HT-29 (cell line): ENCODE measurements at places on chromosomes 5 and 9.

- peak; percentile 89 for DNase-seq
Observed at GRCh38 chr5:1112596-1113331, 901 bp upstream of the SLC12A7 start.

DNA sequence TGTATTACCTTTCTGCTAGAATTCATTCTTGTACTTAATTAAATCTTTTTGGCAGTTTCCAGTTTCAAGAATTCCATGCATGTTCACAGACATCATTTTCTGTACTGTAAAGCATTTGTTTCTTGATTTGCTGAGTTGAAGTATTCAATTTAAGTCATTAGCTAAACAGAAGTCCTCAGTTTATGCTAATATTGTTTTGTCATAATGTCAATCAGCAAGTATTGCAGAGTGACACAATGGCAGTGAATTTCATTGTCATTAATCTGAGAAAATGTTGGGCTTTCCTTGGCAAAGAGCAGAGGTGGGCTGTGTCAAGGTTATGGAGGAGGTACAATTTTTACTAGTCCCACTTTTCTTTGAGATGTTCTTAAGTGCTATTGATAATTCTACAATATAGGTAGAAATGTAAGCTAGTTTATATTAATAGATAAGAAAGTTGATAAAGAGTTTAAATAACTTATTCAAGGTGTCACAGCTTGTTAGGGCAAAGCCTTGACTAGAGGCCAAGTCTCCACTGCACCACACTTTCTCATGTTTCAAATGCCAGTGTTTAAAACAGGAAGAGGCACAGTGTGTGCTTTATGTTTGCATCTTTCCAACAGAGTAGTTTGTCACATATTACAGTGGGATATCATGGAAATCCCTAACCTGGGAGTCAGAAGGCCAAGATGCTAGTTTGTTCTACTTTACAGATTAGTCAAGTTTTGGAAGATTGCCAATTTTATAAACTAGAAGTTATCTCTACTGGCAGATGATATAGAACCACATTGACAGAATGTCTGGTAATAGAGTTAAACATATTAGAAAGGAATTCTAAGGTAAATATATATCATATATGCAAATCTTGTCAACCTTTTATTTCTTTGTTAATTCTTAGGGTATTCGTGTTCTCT is 56.3 kb downstream of the SLF1 start:
- no peak for DNase-seq

DNA sequence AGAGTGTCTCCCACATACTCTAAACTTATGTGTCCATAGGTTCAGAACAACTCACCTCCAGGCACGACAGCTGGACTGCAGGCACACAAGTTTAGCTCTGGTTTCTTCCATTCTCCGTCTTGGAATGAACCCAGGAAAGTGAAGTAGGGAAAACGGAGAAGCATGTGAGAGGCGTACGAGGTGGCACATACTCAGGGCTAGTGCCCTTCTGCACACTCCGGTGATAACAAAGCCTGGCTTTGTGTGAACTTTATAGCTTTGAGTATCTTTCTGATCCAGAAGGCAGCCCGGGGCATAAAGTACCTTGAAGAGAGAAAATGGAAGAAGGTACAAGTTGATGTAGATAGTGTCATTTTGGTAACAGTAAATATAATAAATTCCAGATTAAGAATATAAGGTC is 11.1 kb upstream of the HTR4 start:
- no peak for DNase-seq

GRCh38 chr5:1208743-1209488 is 7.5 kb downstream of the SLC6A19 start:
- DNase-seq, result peak; percentile 79

GRCh38 chr9:124045076-124045829 is 33.7 kb downstream of the LHX2 start:
- no peak for DNase-seq
